Motor neuron (in vitro differentiated cells): ENCODE measurements at places on chromosomes 2 and 18. TPM values are rescaled to one million over a fixed set of nuclear protein-coding genes. Genes with fewer than 3 reads are reported as not detected.

DNA sequence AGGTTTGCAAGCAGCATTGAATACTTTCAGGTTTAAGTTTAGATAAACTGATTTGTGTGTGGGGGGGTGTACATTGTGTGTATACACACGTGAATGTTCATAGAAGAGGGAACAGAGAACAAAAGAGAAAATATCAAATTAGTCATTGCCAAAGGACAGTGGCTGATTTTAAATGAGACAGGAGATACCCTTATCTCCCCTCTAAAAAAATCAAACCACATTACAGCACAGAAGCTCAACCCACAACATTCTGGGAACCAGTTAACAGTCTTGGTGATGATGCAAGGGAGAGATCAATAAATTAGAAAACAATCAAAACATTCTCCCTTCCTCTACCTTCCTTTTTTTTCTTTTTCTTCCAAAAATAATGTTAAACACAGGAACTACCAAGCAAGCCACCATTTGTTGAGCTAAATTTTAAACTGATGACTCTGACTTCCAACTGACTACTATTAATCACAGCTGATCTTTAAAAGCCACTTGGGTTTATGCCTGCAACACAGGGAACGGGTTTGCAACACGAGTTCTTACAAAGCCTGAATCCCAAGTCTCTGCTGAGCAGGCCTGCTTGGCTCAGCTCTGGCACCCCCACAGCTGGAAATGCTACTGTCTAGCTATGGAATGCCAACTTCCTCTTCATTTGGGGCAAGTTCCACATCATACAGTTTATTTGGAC lies 119.2 kb upstream of the ACVR1C start:
- ATAC-seq: no peak

TMEM17 gene
- total RNA-seq: 3.2 and 3.7 TPM in 2 replicates

DNA sequence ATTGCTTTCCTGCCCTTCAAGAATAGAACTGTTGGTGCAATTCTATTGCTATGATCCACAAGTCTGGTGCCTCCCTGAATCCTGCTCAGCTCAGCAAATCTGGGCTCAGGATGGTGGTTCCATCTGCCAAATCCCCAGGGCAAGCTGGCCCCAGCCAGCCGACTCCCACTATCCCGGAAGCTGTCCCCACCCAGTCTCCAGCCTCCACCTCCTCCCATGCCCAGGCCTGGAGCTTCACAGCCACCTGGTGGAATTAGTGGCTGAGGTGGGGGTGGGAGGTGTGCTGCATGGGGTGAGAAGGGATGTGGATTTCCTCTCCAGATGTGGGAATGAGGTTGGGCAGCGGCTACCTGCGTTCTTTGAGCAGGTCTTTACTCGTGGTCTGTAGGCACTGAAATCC lies 119.3 kb upstream of the SMAD2 start:
- ATAC-seq: no peak

CFAP65 gene
- 0.16 and 0.46 TPM in 2 replicates for total RNA-seq

- ATAC-seq: no peak
Measured at GRCh38 chr2:37679072-37679695, 7.7 kb upstream of the CDC42EP3 start.

GRCh38 chr2:56108806-56109205 lies 75.0 kb upstream of the CCDC85A start:
- no peak for ATAC-seq

GRCh38 chr2:38605298-38605830 lies 2.6 kb upstream of the HNRNPLL start:
- no peak for ATAC-seq

SCYGR4 gene
- total RNA-seq: 0.39 and 0.62 TPM in 2 replicates

DNA sequence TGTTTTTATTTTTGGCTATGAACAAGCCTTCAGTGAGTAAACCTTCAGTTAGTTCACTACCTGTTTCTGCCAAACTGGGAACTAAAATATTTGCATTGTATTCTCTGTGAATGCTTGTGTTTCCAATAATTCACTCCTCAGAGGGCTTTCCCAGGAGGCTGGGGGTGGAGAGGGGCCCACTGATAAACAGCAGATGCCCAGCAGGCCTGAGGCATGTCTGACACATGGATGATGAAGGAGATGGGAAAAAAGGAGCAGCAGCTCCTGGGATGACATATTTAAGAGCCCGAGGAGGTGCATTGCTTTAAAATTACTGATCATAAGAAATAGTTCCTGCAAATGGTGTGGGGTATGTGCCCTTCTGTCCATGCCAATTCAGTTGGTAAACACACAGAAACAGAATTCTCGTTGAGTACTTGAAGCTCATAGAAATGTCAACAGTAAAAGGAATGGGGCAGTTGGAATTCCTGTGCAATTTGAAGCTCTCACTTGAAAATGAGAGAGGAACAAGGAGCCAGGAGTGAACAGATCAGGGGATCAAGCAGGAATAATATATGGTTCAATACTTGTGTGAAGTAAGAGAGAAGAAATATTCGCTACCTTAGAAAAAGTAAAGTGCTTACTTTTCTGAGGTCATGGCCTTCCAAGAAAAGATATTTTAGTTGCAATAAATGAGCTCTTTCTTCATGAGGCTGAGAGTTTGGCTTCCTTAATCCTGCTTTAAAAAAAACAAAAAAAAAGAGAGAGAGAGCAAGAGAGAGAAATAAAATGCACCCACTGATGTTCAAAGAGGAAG lies 22.0 kb upstream of the HNMT start:
- ATAC-seq: no peak

GRCh38 chr2:235727174-235727573 lies 233.3 kb downstream of the AGAP1 start:
- peak; percentile 76 for ATAC-seq

GRCh38 chr2:234966340-234966739 lies 14.5 kb downstream of the SH3BP4 start:
- peak; percentile 39 for ATAC-seq
